Tongue (tissue), 3 donors: ENCODE measurements at places on chromosomes 5 and 9. TPM values are rescaled to one million over a fixed set of nuclear protein-coding genes. Genes with fewer than 3 reads are reported as not detected.

The OR13C9 gene
- 0.41 TPM for total RNA-seq

The TMOD1 gene
- 103 TPM for total RNA-seq

The PLAC8L1 gene
- not detected for total RNA-seq

The C5orf34 gene
- 4.4 TPM for total RNA-seq

The PCDHGB3 gene
- total RNA-seq, result 5.7 TPM

- DNase-seq, result no peak
Measured at GRCh38 chr9:8558176-8558575, 758.6 kb upstream of the DMAC1 start.

DNA sequence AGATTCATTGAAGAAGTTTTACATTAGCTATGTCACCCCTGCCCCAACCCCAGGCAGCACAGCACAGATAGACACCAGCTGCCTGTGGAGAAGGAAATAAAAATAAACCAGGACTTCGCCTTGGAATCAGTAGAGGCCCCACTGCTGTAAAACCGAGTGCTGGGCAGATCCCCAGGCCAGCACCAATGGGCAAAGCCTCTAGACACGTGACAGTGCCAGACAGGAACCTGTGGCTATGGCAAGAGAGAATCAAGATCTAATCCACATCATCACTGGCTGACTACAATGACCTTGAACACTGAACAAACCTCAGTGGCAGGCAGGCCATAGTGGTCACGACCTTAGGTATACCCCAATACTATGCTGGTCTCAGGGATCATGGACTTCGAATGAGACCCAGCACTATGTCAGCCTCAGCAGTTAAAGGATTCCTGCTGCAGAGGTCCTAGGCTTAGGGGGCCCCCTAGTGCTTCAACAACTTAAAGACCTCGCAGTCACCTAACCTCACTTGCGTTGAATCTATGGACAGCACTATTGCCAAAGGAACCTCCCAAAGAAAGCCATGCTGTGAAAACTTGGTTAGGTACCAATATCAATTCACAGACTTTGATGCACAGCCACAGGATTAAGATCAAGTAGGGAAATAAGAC lies 2118.6 kb upstream of the C9orf72 start:
- no peak for DNase-seq

- DNase-seq, result no peak
Measured at GRCh38 chr5:92890841-92891244, 690.2 kb downstream of the NR2F1-AS1 start.

- no peak for DNase-seq
Measured at GRCh38 chr5:148687427-148687826, 33.1 kb upstream of the HTR4 start.

DNA sequence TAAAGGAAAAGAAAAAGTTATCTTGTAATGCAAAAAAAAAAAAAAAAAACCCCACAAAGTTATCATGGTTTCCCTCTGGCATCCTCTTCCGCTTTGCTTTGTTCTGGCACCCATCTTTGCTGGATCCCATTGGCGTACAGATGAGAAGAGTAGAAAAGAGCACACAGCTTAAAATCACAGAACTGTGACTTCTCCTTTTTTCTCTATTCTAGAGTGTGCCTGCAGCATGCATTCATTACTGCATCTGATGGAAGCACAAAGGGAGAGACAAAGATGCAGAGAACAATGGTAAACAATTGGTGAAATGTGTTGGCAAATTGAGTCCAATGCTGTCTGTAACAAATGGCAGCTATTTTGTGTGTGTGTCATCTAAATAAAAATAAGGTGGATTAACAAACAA lies 440.8 kb upstream of the PIK3R1 start:
- no peak for DNase-seq

- DNase-seq, result peak; percentile 50
Measured at GRCh38 chr5:34998058-34998789, 49.5 kb downstream of the AGXT2 start.

DNA sequence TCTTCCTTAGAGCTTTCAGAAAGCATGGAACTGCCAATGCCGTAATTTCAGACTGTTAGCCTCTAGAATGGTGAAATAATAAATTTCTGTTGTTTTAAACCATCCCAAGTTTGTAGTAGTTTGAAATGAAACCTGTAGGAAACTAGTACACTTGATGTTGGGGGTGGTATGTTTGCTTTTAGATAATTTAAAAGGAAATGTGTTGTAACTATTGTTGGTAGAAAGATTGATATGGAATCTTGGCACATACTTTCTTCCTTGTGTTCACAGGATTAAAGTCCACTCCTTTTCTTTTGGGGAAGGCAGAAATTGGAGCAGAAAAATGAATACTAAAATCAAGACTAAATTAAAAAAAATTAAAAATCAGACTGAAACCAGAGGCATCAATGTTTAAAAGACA lies 66.0 kb upstream of the ARRDC3 start:
- no peak for DNase-seq

DNA sequence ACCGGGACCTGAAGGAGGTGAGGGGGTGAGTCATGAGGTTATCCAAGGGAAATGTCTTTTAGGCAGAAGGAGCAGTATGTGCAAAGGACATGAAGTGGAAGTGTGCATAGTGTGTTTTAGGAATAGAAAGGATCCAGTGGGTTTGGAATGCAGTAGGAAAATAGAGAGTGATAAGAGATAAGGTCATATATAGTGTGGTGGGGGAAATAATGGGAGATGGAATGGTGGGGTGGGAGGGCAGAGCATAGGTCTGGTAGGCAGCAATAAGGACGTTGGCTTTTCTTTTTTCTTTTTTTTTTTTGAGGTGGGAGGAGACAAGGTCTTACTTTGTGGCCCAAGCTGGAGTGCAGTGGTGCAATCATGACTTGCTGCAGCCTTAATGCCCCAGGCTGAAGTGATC lies 17.8 kb downstream of the SNX24 start:
- DNase-seq, result no peak

GRCh38 chr5:94551858-94552257 lies 66.5 kb downstream of the KIAA0825 start:
- DNase-seq, result no peak

DNA sequence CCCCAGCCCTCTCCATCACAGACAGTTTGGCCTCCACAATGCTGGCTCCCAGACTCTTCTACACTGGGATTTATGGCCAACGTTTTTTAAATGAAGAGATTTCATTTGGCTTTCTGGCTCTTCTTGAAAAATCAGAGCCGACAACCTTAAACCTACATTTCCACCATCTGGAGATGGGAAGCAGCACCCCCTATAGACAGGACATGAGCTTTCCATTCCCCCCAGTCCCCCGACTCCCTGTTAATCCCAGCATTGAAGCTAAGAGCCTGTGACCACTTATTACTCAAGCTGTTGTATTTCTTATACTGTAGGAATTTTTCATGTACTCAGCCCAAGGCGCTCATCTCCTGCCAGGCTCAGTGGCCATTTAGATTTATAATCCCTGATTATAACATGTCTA lies 34.0 kb upstream of the AFAP1L1 start:
- no peak for DNase-seq

GRCh38 chr9:90846770-90847419 lies 45.3 kb downstream of the SYK start:
- no peak for DNase-seq

- no peak for DNase-seq
Measured at GRCh38 chr9:2755285-2755684, 38.0 kb downstream of the KCNV2 start.

GRCh38 chr5:73115399-73116051 lies 4.8 kb upstream of the TMEM171 start:
- peak; percentile 17 for DNase-seq

GRCh38 chr5:146179696-146180095 lies 2.8 kb downstream of the LARS1 start:
- DNase-seq, result no peak

DNA sequence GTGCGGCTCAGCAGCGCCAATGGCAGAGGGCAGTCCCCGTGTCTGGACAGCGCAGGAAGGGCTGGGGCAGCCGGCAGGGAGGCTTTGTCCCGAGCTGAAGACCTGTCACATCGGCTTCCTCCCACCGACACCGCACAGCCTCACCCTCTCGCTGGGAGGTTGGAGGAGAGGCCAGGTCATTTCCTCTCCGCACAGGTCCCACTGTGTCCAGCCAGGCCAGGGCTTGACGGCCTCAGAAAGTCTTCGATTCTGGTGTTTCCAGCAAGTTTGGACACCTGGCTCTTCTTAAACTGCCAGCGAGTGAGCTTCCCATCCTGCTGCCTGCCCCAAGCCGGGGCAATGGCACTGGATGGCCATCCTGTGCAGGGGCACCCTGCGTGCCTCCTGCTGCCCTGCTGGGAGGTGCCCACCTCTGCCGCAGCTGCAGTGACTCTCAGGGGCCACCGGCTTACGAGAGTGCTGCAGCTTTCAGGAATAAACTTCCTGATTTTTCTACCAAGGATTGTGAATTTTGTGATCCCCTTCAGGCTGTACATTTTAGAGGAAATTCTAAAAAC lies 33.9 kb downstream of the AHRR start:
- DNase-seq, result no peak

- no peak for DNase-seq
Measured at GRCh38 chr9:34783951-34784487, 74.1 kb upstream of the CCL21 start.

DNA sequence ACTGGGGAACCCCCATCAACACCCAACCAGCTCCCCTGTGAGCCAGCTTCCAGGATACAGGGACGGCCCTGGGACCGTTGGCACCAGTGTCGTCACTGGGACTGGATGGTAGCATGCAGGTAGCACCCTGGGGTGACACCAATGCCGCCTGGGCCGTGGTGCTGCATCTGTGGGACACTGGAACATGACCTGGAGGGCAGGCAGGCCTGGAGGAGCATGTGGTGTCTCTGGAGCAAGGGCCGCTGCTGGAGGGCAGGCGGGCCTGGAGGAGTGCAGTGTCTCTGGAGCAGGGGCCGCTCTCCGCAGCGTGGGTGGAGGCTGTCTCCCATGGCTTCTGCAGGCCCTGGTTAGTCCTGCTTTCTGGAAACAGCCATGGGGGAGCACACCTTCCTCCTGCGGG lies 13.1 kb downstream of the LPCAT1 start:
- DNase-seq, result no peak

DNA sequence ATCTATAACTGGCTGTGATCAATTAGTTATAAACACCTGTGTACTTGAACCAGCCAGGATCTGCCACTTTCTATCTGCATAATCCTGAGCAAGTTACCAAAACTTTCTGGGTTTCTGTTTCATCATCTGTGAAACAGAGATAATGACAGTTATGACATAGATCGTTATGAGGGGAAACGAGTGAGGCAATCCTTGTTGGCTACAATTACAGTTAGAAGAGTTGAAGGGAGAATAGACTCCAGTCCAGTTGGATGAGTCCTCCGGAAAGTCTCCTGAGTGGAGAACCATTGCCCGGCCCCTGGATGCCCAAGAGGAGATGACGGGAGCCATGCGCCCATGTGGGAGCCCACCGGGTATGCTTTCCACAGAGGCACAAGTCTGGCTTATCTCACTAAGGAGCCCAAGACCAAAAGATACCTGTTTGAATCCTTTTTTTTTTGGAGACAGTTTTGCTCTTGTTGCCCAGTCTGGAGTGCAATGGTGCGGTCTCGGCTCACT lies 4.5 kb downstream of the PDE6A start:
- DNase-seq, result no peak

GRCh38 chr5:96439477-96440184 lies 6.6 kb upstream of the PCSK1 start:
- DNase-seq, result no peak

GRCh38 chr9:132995879-132996278 lies 17.4 kb downstream of the GFI1B start:
- DNase-seq, result no peak

DNA sequence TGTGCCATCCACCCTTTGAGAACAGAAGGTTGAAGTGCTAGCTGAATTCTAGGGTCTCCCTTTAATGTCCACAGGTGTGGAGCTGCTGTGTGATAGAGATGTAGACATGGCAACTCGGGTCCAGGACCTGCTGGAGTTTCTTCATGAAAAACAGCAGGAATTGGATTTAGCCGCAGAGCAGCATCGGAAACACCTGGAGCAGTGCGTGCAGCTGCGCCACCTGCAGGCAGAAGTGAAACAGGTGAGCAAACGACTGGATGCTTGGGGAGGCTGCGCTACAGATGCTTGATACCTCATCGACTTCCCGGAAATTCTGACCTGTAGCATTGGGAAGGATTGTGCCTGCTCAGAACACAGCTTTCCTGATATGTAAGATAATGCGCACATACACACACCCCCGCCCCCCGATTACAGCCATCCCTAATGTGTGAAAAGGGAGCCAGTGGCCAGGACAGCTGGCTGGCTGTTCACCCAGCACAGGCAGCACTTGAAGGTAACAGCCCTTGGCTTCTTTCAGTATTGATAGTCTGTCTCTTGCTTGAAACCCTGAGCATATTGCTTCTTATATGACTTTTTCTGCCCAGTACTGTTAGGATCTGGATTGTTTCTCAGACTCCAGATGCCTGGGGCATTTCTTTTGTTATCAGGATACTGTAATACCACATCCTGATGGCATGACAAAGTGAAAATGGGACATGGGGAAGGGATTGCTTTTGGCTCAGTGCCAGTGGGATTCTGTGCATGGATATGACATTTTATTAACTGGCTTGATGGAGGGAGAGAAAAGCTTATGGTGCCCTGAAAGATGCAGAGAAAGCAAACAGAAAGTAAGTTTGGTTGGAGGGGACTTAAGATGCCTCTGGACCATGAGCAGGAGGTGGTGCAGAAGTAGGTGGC lies 216.8 kb upstream of the OTULINL start:
- DNase-seq, result peak; percentile 31

DNA sequence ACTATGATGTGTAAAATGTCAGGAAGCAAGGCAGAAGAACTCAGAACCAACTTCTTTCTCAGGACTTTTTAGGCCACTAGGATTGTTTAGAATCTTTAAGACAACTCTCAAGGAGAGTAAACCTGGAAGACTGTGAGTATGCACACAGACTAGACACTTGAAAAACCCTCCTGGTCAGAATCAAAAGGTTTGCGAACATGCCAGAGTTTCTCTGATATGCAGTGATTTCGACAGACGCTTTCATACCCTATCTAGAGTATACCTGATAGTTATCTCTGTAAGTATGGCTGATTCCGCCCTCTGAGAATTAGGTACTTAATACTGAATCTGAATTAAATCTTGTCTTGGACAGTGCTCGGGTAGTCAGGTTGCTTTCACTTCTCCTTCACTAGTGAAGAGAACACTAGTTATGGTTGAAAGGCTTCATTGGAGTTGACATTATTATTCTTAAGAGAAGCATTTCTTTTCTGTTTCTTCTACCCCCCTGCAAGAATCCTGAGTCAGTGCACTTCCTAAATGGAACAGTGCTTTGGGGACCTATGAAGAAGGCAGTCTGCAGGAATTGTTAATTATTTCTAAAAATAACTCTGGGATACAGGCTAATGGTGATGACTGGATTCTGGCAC lies 158.1 kb downstream of the HACD4 start:
- DNase-seq, result no peak

DNA sequence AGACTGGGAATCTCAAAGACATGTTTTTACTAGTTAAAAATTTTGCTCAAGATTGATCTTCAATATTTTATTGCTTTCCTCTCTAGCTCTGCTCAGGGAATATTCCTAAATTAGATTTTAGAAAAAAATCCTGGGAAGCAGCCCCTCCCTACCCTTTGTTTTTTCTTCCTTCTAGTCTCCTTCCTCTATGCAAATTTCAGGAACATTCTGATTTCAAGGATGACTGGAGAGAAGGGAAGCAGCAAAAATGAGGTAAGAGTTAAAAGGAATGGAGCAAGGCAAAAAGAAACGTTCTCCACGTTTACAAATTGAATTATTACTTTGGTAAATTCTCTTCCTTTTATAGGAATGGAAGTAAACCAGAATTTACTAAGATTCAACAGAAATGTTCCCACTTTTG lies 493.4 kb upstream of the TUSC1 start:
- no peak for DNase-seq
